ENCODE measurements at places on chromosomes 1 and 21.

DNA sequence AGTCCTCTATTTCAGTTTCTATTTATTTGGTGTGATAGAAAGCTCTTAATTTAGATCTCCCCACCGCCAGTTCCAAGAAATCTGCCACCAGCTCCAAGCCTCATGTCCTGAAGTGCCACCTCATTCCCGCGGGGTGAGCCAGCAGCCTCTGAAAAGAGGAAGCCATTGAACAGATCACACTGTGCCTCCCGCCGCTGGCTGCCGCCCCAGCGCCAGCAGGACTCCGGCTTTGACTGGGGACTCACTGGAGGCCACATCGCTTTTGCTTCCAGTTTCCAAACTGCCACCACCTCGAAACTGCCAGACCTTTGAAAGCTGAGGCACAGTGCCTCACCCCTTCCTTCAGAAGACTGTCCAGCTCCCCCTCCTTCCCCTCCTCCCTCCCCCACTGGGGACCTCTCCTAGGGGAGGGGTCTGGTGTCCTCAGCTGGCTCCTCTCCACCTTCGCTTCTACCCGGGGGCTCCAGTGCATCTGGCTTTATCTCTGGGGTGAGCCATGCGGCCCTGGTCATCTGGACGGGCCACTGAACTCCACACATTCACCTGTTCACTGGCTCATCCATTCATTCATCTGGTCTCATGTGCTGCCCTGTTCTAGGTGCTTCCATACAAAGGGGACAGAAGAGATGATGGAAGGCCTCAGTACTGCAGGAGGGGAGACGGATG is 58.9 kb downstream of the VPS26C start:
- DNase-seq = no peak

DNA sequence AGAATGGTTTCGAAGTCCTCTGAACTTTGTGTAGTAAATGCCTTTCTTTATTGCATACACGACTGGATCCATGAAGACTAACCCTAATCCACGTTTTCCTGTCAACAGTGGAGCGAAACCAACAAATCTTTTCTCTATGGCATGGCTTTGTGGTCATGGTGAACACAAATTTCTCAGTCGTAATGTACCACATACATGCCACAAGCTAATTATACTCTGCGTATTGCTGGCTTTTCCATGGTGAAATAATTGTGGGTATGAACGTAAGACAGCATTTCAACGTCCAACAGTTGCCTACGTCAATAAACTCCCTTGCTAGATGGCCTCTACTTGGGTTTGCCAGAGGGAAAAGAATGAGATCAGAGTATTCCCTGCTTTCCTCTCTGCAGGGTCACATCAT is 27.5 kb downstream of the INTS7 start:
- DNase-seq = no peak

GRCh38 chr21:33650929-33651509 is 8.7 kb downstream of the ITSN1 start:
- DNase-seq = no peak

GRCh38 chr1:47537268-47537667 is 99.4 kb downstream of the FOXD2 start:
- no peak for DNase-seq

DNA sequence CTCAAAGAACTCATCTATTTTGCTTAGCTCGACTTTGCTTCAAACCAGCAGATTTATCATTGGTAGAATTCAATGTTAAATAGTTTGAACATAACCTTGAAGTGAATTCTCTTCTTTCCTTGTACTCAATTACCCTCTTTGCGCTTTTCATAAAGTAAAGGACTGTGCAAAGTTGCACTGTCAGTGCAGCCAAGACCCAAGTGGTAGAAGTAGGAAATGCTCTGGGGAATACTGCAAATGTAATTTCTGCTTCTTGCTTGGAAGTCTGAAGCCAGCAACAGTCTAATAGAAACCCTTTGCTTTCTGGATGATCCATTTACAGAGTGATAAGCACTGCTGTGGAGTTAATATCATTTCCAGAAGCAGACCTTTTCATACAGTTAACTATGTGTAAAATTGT is 936.7 kb upstream of the TMPRSS15 start:
- DNase-seq = no peak

- no peak for DNase-seq
Measured at GRCh38 chr1:196558411-196558810, 49.8 kb downstream of the KCNT2 start.

DNA sequence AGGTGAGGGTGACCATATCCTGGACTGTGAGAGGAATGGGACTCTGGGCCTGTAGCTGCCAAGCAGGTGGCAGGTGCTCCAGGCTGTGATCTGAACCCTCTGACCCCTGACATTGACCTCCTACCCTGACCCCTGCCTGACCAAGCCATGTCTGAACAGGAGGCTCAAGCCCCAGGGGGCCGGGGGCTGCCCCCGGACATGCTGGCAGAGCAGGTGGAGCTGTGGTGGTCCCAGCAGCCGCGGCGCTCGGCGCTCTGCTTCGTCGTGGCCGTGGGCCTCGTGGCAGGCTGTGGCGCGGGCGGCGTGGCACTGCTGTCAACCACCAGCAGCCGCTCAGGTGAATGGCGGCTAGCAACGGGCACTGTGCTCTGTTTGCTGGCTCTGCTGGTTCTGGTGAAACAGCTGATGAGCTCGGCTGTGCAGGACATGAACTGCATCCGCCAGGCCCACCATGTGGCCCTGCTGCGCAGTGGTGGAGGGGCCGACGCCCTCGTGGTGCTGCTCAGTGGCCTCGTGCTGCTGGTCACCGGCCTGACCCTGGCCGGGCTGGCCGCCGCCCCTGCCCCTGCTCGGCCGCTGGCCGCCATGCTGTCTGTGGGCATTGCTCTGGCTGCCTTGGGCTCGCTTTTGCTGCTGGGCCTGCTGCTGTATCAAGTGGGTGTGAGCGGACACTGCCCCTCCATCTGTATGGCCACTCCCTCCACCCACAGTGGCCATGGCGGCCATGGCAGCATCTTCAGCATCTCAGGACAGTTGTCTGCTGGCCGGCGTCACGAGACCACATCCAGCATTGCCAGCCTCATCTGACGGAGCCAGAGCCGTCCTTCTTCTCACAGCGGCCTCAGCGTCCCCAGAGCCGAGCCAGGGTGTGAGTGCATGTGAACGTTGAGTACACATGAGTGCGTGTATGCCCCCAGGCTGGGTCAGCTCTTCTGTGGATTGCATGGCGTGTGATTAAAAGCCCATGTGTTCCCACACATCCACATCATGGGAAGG is 3.1 kb downstream of the TMEM125 start:
- DNase-seq = no peak

Measured in hematopoietic multipotent progenitor cell treated with erythropoietin and hydrocortisone succinate and interleukin-3 and kit ligand, for 15 days (in vitro differentiated cells).